ENCODE measurements at places on chromosomes 2 and 18. TPM values are rescaled to one million over a fixed set of nuclear protein-coding genes. Genes with fewer than 3 reads are reported as not detected.

The NUP35 gene
- 13.8 TPM for total RNA-seq

The EN1 gene
- not detected for total RNA-seq

The DQX1 gene
- total RNA-seq: 5.3 TPM

The MGAT4A gene
- total RNA-seq: 1.1 TPM

The C2orf92 gene
- total RNA-seq: 0.60 TPM

The ANKAR gene
- total RNA-seq: 1.6 TPM

The LYPD6 gene
- total RNA-seq: 0.56 TPM

The MDH1B gene
- total RNA-seq: 0.14 TPM

The MAPK4 gene
- not detected for total RNA-seq

The ZSWIM2 gene
- not detected for total RNA-seq

The CHRNG gene
- total RNA-seq: not detected

The CNGA3 gene
- not detected for total RNA-seq

The APCDD1 gene
- total RNA-seq: 0.35 TPM

The NEUROD1 gene
- not detected for total RNA-seq

The ACMSD gene
- 0.46 TPM for total RNA-seq

The DCAF17 gene
- total RNA-seq: 8.2 TPM

The SLC4A3 gene
- 6.5 TPM for total RNA-seq

The TRPM8 gene
- total RNA-seq: not detected

The PAIP2B gene
- 5.0 TPM for total RNA-seq

The VWC2L gene
- total RNA-seq: not detected

The ASIC4 gene
- not detected for total RNA-seq

The FOSL2 gene
- 74.8 TPM for total RNA-seq

The RAB6C gene
- not detected for total RNA-seq

The ACKR3 gene
- 23.9 TPM for total RNA-seq

The NT5DC4 gene
- not detected for total RNA-seq

The PHOSPHO2 gene
- total RNA-seq: 2.0 TPM

The TMEM17 gene
- 2.3 TPM for total RNA-seq

The SNED1 gene
- 0.05 TPM for total RNA-seq

The SOX11 gene
- total RNA-seq: 4.2 TPM

The STARD6 gene
- total RNA-seq: 0.51 TPM

The REG1A gene
- not detected for total RNA-seq

The LRRTM4 gene
- total RNA-seq: not detected

The EFEMP1 gene
- 233 TPM for total RNA-seq

The RBM44 gene
- 0.09 TPM for total RNA-seq

The ARHGEF4 gene
- total RNA-seq: 78.5 TPM

The UPP2 gene
- not detected for total RNA-seq

The B3GNT7 gene
- total RNA-seq: 0.28 TPM

The THSD7B gene
- total RNA-seq: 0.07 TPM

The FOXI3 gene
- total RNA-seq: not detected

The ALK gene
- total RNA-seq: not detected

The TTC27 gene
- total RNA-seq: 12.6 TPM

The HTR2B gene
- not detected for total RNA-seq

The METTL21A gene
- 22.9 TPM for total RNA-seq

The UGT1A10 gene
- not detected for total RNA-seq

The LBX2 gene
- 0.56 TPM for total RNA-seq

The ASXL3 gene
- total RNA-seq: under 0.01 TPM

The KIAA2012 gene
- total RNA-seq: not detected

The ASTL gene
- total RNA-seq: not detected

The SKOR2 gene
- not detected for total RNA-seq

The COLEC11 gene
- total RNA-seq: not detected

The C2orf72 gene
- total RNA-seq: not detected

The MBP gene
- 16.8 TPM for total RNA-seq

The IL1RL1 gene
- 0.56 TPM for total RNA-seq

The ABCG5 gene
- not detected for total RNA-seq
